ENCODE measurements at places on chromosomes 4 and X. TPM values are rescaled to one million over a fixed set of nuclear protein-coding genes. Genes with fewer than 3 reads are reported as not detected.

RBMXL3 gene
- polyA plus RNA-seq = not detected

UGT2B17 gene
- polyA plus RNA-seq = not detected

ADGRG2 gene
- polyA plus RNA-seq = 0.05 TPM

TAF9B gene
- polyA plus RNA-seq = 38.5 TPM

NDST4 gene
- polyA plus RNA-seq = 1.3 TPM

FRG2 gene
- not detected for polyA plus RNA-seq

TMEM144 gene
- 1.3 TPM for polyA plus RNA-seq

ELMOD2 gene
- polyA plus RNA-seq = 101 TPM

PLXNB3 gene
- 0.76 TPM for polyA plus RNA-seq

IQCM gene
- polyA plus RNA-seq = not detected

C4orf46 gene
- 13.5 TPM for polyA plus RNA-seq

DOK7 gene
- 0.66 TPM for polyA plus RNA-seq

MYOZ2 gene
- polyA plus RNA-seq = not detected

PRSS48 gene
- not detected for polyA plus RNA-seq

TNIP3 gene
- not detected for polyA plus RNA-seq

AWAT1 gene
- not detected for polyA plus RNA-seq

NPY2R gene
- 1.2 TPM for polyA plus RNA-seq

BCORL1 gene
- polyA plus RNA-seq = 1.0 TPM

FGFBP2 gene
- not detected for polyA plus RNA-seq

PCSK1N gene
- 243 TPM for polyA plus RNA-seq

AMER1 gene
- 3.1 TPM for polyA plus RNA-seq

PIR gene
- 1.2 TPM for polyA plus RNA-seq

HPGD gene
- 18.7 TPM for polyA plus RNA-seq

ADH7 gene
- not detected for polyA plus RNA-seq

CRMP1 gene
- 642 TPM for polyA plus RNA-seq

AKAP4 gene
- not detected for polyA plus RNA-seq

MAGEA9B gene
- not detected for polyA plus RNA-seq
